ENCODE measurements at places on chromosomes 2 and 18.

GRCh38 chr2:217530392-217531090, 472.3 kb downstream of the TNS1 start:
- no peak for DNase-seq

GRCh38 chr2:187168720-187169713, 279.0 kb downstream of the CALCRL start:
- DNase-seq = no peak

- DNase-seq = no peak
These were observed 2.6 kb upstream of the NEUROD1 start for GRCh38 chr2:181682795-181683517.

DNA sequence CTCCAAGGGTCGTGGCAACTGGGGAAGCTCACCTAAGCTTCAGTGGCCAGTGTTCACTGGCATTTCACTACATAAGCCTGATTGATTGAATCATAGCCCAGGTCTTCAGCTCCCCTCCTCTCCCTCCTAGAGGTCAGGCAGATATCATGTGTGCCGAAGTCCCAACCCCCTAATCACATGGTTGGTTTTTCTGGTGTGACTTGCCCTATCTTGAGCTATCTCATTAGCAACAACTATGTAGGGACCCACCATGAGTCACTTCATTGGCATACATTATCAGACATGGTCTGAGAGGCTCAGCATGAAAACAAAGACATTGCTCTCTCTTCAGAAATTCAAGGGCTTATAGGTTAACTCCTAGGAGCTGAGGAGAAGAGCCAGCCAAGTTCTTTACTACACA, 76.8 kb downstream of the LYPD1 start:
- DNase-seq = no peak

DNA sequence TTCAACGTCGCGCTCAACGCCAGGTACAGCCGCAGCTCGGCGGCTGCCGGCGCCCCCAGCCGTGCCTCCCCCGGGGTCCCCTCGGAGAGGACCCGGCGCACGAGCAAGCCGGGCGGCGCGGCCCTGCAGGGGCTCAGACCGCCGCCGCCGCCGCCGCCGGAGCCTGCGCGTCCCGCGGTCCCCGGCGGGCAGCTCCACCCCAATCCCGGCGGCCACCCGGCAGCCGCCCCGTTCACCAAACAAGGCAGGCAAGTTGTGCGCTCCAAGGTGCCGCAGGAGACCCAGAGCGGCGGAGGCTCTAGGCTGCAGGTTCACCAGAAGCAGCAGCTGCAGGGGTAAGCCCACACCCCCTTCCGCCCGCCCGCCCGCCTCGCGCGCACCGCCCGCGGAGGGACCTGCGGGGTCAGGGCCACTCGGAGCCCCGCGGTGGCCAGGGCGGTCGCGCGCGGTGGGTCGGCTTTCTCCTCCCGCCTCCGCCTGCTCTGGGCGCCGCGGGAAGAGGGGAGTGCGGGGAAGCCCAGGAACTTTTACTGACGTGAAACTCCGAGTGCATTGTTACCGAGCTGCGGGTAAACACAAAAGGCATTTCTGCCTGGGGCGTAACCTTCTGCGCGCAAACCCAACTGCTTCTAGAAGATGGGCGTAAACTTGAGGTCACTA, 861 bp downstream of the LTBP1 start:
- no peak for DNase-seq

- DNase-seq = no peak
These were observed 47.5 kb upstream of the SP3 start for GRCh38 chr2:174012347-174013314.

DNA sequence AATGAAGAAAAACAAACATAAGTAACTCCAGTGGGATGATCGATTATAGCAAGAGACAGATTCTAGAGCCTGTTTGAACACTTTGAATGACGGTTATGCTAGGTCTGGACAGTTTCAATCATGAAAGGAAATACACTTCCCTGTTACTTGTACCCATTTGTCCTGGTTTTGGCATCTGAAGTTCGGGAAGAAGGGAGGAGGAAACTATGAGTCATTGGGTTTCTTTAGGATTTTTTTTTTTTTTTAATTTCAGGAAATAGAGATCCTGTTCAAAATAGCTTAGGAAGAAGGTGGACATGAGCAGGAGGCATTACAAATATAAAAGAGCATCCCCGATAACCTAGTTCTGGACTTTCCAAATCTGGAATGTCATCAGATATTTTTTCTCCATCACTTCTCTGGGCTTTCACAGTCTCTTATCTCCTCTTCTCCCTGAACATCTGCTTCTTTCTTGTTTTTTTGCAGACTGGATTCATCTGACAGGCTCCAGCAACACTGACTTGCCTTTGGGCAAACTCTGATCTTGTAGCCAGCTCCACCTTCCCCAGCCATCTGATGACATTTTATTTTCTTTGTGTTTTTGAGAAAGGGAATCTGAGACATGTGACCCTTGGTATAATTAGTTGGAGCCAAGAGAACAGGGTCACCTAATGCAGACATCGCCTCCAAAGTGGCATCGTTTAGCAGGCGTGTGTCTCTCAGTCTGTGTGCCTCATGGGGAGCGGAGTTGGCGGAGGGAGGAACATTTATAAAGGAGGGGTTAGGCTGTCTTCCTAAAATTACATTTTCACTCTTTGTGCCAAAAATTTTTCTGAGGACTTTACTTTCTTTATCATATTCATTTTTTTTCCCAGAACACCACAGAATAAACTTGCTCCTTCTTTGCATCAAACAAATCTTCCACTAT, 195.3 kb upstream of the EPHA4 start:
- DNase-seq = no peak

Data from mesenteric fat pad (tissue), 1 donor.